ENCODE measurements at places on chromosomes 6 and 20.

DNA sequence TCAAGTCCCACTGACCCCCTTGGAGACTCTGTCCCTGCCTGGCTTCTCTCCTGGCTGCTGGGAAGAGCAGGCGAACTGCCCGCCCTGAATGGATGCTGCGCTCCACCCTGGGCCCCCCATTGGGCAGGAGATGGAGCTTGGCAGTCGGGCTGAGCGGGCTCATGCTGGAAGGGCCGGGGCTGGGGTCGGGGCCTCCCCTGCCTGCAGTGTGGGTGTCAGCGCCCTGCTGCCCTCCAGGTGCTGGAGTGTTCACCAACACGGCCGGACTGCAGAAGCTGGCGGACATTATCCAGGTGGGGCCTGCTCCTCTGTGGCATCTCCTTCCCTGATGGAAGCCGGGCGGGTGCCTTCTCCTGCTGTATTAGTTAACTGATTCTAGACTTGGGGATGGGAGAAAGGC is 16.0 kb upstream of the TNFRSF6B start:
- DNase-seq: no peak

GRCh38 chr6:85261271-85261670 is 188.6 kb upstream of the NT5E start:
- DNase-seq: no peak

DNA sequence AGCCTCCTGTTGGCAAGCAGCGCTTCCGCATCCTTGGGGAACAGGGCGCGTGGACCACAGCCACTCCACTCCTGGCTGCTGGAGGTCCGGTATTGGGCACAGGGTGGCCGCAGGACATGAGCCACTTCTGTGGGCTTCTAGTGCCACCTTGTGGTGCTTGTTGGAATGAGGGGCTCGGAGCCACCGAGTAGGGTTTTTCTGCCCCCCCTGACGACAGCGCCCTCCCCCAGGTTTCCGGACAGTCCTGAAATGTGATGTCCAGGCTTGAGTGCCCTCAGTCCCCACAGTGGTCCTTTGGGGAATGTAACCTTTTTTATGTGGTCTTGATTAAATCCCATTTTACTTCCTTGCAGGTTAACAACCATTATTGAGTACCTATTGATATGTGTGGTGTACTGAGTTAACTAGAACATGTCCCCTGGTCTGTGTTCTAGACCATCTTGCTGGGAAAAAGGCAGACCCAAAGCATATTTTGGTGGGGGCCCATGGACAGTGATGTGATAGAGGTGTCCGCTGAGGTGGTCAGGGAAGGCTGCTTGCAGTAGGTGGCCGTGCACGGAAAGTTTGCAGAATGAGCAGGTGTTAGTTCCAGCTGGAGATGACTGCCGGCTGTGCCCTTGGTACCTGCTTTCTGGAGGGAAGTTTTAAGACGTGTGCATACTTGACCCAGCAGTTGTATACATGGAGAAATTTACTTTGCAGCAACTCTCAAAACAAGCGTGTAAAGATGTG is 70.0 kb downstream of the PTPN1 start:
- peak; percentile 64 for DNase-seq

- peak; percentile 4 for DNase-seq
Observed at GRCh38 chr6:156564127-156564806, 212.9 kb upstream of the ARID1B start.

DNA sequence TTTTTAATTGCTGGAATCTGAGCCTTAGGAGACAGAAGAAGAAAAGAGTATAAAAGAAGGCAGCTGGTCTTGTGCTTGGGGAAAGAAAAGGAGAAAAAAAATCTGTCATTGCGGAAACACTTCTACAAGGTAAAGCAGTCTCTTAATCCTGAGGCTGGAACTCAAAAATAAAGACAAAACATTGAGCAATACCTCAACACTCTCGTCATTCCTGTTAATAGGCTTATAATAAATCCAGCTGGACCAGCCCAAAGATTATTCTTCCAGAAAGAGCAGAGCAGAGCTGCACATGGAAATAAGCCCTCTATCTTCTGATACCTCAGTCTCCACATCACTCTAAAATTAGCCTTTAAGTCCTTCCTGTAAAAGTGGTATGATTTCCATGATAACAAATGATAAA is 62.0 kb upstream of the HIVEP1 start:
- no peak for DNase-seq

GRCh38 chr20:34824806-34825529 is 483 bp downstream of the NCOA6 start:
- no peak for DNase-seq

GRCh38 chr6:25542984-25543910 is 108.8 kb upstream of the SCGN start:
- DNase-seq: no peak

GRCh38 chr6:139161817-139162284 is 27.0 kb downstream of the HECA start:
- no peak for DNase-seq

GRCh38 chr20:50359607-50360217 is 150.5 kb upstream of the PTPN1 start:
- no peak for DNase-seq

GRCh38 chr6:47700596-47700995 is 2.2 kb downstream of the ADGRF4 start:
- no peak for DNase-seq

DNA sequence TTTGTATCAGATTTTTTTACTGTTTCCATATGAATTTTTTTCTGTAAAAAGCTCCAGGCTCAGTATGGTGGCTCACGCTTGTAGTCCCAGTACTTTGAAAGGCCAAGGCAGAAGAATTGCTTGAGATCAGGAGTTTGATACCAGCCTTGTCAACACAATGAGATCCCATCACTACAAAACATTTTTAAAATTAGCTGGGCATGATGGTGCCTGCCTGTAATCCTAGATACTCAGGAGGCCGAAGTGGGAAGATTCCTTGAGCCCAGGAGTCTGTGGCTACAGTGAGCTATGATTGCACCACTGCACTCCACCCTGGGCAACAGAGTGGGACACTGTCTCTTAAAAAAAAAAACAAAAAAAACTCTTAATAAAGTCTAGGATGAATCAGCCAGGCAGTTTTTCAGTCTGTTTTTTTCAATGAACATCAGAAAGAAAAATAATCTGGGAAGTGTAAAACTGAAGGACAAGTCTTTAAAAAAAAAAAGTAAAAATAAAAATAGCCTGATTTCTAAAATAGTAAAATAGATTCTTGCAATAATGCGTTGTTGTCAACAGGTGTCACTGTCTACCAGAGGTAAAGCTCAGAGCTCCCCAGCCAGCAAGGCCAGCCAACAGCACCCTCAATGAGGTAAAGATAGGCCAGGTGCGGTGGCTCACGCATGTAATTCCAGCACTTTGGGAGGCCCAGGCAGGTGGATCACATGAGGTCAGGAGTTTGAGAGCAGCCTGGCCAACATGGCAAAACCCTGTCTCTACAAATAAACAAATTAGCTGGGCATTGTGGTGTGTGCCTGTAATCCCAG is 9.3 kb upstream of the ATG5 start:
- peak; percentile 1 for DNase-seq

DNA sequence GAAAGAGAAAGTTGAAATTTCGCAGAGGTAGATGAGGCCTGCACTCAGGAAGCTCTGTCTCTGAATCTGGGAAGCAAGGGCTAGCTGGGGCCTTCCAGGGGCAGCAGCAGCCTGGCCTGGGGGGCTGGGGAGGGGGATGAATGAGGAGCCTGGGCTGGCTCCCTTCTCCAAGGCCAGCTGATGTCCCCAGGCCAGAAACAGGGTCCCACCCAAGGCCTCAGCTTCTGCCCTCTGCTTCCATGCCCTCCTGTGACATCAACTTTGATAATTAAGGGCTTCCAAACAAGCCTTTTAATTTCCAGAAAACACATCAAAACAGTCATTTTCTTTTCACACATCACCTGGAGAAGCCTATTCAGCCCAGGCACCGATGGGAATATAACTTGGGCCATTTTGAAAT is 15.4 kb downstream of the TFAP2A start:
- DNase-seq: no peak

DNA sequence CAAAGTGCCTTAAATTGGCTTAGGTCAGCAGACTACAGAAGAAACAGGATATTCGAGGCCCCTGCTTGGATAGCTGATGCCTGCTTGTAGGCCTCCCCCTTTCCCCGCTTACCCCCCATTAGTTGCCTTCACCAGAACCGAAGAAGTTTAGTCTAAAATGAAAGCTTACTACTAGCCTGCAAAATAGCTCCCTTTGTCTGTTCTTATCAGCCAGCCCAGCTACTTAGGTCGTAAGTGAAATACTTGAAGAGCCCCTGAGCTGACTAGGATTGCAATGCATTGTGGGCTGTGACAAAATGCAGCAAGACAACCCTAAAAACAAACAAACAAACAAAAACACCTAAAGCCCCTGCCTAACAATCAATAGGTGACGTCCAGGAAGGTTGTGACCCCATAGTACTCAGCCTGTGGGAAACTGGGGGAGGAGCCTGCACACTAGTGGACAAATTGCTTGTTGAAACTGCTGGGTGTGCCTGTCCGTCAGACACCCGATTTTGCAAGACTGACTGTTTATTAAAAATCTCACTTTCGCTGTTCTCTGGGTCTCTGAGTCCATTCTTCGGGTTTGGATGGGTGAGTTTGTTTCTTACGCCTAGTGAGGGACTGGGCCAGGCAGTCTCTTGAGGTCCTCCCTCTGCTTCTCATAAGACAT is 105.0 kb upstream of the DUSP22 start:
- no peak for DNase-seq

- peak; percentile 86 for DNase-seq
Observed at GRCh38 chr20:5065879-5066383, 53.8 kb downstream of the PCNA start.

DNA sequence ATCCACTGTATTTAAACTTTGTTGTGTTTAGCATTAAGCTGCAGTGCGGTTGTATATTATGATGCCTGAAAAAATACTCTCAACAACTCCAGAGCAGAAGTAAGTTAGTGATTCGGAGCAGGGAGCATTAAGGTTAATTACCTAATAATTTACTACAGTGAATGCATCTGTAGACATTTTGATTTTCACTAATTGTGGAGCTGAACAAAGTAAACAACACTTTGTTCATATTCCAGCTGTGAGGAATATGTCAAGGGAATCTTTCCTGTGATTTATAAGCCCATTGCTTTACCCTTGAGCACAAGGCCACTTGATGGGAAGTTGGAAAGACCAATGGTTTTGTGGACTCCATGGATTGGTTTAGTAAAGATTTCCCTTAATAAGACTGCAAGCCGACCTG is 77.1 kb downstream of the CBLN4 start:
- no peak for DNase-seq

DNA sequence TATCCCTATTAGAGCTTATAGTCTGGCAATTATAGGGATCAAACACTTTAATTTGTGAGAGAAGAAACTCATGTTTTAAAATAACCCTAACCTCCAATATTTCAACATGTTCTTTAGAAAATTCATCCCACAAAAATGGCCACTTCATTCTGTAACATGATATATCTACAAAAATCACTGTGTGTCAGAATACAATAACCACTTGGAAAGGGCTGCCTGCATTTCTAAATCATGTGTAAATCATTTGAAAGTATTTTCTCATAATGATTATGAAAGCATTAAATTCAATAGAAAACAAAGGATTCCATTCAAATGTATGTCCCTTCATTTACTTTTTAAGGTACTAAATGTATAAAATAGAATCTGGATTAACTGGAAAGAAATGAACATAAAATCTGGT is 101.4 kb upstream of the NHSL1 start:
- no peak for DNase-seq

DNA sequence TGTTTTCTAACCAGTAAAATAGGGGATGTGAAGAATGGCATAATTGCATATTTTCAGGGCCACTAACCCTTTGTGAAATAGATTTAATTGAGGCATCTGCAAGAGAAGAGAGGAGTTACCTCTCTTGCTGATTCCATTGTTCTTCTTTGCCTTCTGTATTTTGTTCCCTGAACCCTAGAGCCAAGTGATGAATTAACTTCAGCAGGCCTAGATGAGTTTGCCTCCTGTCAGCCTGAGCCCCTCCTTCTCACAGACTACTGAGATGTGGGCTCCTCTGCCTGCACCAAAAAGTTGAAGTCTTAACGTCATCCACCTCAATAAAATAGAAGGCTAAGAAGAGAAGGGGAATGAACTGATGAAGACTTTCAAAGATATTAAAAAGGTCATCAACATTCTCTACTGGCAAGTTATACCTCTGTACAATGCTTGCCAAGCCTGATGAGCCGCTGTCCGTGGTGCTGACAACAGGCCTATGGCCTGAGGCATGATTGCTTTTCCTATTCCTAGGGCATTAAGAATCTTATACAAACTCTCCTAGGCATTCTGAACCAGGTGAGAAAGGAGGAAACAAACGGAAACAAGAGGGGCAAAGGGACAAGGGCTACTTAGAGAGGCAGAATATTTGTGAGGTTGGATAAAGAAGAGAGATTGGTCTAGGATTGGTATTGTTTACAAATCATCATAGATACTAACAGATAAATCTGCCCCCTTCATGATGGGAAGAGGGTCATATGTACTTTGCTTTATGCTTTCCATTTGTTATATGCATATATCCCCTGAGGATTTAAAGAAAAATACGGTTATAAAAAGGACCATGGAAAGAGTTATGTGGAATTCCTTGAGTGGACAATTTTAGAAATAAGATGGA is 46.8 kb downstream of the CD24 start:
- DNase-seq: peak; percentile 28

DNA sequence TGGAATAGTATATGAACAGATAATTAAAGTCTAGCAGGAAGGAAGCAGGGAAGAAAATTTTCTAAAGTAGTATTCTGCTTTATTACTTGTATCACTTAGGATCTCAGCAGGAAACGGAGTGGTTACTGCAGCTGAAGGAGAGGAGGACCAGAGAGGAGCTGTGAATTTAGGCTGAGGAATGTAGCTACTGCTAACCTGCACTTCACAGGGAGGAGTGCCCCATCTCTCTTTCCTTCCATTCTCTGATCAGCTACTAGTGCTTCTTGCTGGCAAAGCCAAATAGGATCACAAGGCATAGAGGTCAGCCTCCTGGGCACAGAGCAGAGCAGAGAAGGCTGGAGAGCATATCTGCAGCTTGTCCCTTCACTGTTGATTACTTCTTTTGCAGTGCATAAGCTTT is 205.3 kb upstream of the ASCC3 start:
- DNase-seq: no peak

GRCh38 chr6:14211562-14211942 is 94.0 kb downstream of the CD83 start:
- no peak for DNase-seq

DNA sequence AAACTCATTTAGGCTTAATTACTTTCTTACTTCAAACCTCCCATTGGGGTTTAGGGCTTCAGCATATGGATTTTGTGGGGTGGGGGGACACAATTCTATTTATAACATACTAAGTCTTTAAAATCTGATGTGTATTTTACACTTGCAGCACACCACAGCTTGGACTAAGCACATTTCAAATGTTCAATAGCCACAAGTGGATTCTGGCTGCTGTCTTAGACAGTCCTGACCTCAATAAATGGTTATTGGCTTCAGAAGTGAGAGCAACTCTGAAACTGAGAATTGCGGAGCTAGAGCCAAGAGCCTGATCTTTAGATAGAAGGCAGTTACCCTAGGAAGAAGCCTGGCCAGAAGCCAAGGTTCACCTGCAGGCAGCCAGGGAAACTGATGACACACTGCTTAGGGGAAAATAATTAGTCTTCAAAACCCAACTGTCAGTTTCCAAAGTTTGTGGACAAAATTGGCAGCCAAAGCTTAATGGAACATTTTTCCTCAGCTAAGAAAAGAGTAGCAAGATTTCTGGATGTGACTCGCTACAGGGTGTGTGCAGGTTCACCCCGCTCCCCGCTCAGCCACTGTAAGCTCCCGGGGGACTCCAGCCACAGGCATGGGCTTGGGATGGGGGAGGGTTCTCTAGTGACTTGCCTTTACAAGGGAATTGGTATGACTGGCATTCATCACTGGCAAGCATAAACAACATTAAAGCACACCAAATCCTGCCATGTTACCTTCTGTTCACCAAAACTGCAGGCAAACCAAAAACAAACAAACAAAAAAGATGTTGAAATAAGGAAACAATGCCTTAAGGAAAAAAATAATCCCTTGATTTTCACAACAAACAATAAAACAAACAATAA is 219.8 kb downstream of the TFAP2A start:
- DNase-seq: peak; percentile 57
